ENCODE measurements at places on chromosomes 5 and 9. TPM values are rescaled to one million over a fixed set of nuclear protein-coding genes. Genes with fewer than 3 reads are reported as not detected.

- DNase-seq, result no peak
Measured at GRCh38 chr5:121954086-121954485, 7.7 kb upstream of the SRFBP1 start.

DNA sequence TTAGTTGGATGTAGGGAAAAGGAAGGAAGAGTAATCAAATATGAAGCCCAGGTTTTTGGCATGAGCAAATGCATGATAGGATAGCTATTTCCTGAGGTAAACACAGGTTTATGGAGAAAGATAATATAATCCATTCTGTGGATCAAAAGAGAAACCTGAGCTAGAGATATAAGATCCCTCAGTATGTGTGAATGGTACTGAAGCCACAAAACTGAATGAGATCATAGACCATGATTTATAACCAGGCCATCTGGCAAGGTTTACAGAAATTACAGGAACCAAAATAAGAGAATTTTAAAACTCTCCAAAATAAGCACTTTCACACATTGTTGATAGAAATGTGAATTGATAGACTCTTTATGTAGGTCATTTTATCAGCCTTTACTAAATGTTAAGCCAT lies 28.7 kb upstream of the ECM2 start:
- DNase-seq, result no peak

DNA sequence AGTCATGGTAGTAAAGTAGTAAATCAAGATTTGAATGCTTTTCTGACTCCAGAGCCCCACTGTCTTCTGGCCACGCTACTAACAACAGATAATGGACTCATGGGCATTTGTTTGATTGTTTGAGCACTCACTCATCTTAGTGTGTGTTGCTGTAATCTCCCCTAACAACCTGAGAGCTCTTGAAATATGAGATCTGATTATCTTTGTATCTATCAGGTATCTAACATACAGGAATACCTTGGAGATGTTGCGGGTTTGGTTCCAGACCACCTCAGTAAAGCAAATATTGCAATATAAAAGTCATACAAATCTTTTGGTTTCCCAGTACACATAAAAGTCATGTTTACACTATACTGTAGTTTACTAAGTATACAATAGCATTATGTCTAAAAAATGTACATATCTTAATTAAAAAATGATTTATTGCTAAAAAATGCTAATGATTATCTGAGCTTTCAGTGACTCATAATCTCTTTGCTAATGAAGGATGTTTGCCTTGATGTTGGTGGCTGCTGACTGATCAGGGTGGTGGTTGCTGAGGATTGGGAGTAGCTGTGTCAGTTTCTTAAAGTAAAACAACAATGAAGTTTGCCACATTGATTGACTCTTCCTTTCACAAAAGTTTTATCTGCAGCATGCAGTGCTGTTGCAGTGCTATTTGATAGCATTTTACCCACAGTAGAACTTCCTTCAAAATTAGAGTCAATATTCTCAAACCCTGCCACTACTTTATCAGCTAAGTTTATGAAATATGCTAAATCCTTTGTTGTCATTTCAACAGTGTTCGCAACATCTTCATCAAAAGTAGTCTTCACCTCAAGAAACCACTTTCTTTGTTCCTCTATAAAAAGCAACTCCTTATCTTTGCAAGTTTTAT lies 92.2 kb downstream of the ZNF462 start:
- no peak for DNase-seq

- no peak for DNase-seq
Measured at GRCh38 chr5:134582281-134582680, 50.3 kb downstream of the SAR1B start.

DNA sequence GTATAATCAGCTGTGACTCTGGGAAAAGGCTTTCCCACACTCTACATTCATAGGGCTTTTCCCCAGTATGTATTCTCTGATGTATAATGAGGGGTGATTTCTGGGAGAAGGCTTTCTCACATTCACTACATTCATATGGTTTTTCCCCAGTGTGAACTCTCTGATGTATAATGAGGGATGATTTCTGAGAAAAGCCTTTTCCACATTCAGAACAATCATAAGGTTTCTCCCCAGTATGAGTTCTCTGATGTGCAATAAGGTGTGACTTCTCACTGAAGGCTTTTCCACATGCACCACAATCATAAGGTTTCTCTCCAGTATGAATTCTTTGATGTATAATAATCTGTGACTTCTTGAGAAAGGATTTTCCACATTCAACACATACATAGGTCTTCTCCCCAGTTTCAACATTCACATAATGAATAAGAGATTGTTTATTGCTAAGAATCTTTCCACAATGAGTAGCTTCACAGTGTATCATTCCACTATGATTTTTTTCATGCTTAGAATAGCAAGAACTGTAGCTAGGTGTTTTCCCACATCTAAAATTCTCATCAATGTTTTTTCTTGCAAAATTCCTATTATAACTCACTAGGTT lies 26.7 kb upstream of the ZNF300 start:
- no peak for DNase-seq

DNA sequence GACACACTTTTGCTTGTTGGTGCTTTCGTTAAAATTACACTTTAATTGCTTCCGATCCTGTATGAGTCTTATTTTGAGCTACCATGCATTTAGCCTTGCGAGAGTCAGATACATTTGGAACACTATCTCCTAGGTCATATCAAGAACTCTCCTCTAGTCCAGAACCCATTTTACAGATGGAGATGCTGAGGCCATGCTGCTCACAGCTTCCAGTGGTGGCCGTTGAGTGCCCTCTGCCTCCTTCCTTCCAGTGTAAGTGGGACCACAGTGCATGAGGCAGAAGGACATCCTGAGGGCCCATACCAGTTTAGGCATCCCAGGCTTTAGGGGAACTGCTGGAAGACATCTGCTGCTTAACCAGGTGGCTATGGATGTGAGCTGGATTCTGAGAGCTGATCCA lies 6.9 kb downstream of the CCNI2 start:
- DNase-seq, result no peak

- DNase-seq, result no peak
Measured at GRCh38 chr5:114223866-114224265, 138.0 kb upstream of the KCNN2 start.

GRCh38 chr9:137807721-137808703 lies 69.6 kb upstream of the CACNA1B start:
- DNase-seq, result no peak

DNA sequence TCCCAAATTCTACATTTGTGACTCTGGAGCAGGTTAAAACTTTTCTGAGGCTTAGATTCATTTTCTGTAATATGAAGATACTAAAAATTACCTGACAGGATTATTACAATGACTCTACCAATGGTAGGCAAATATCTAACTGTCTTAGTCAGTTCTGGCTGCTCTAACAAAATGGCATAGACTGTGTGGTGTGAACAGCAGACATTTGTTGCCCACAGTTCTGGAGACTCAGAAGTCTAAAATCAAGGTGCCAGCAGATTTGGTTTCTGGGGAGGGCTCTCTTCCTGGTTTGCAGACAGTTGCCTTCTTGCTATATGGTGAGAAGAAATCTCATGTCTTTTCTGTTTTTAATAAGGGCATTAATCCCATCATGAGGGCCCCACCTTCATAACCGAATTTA lies 245.1 kb downstream of the MAST4 start:
- no peak for DNase-seq

DNA sequence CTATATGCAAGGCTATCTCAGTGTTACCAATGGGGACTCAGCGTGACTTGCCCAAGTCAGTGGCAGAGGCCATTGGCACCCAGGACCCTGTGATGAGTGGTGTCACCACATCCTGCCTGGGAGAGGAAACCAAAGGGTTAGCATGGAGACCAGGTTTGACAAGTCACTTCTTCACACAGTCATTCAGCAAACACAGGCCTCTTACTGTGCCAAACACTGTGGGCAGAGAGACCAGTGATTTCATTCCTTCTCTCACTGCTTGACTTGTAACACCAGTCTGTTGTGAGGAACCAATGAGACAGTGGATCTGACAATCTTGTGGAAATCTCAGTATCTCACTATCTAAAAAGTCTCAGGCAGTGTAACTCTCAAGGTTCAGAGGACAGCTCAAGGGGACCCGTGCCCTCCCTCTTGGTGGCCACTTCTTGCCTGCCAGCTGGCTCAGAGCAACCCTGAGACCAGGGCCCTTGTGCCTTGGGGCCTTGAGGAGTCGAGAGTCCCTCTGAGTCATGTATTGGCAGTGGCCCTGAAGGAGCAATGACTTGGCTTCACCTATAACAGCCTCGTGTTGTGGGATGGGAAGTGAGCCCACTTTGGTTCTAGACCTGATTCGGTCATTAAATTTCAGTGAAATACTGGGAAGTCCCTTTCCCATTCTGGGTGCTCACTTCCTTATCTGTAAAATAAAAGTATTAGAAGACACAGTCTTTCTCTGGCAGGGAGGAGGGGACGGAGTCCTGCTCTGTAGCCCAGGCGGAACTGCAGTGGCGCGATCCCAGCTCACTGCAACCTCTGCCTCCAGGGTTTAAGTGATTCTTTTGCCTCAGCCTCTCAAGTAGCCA lies 1.6 kb downstream of the FABP6 start:
- DNase-seq, result no peak

- DNase-seq, result no peak
Measured at GRCh38 chr5:102375272-102375671, 79.2 kb upstream of the SLCO4C1 start.

The SCAI gene
- polyA plus RNA-seq, result 14.8 TPM

The CARTPT gene
- not detected for polyA plus RNA-seq

The RABL6 gene
- polyA plus RNA-seq, result 71.5 TPM
